ENCODE measurements at places on chromosomes 6 and 20.

DNA sequence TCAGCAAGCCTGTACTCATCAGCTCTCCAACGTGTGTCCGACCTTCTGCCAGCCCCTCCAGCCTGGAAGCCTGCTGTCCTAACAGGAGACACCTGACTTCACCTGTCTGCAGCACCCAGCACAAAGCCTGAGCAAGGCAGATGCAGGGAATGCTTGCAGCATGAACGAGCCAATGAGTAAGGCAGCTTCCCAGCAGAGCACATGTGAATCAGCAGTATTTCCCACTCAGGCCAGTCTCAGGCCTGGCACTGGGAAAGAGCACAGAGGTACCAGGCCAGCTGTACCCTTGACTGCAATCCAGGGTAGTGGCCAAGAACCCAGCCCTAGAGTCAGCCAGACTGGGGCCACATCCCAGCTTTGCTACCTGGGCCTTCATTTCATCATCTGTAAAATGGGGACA lies 120.8 kb downstream of the MAFB start:
- H3K27me3 ChIP-seq: no peaks in the 10 kb centered on the region
- no peak for DNase-seq
- no peak overlapping the region for H3K27ac ChIP-seq
- H3K36me3 ChIP-seq: no peaks in the 10 kb centered on the region
- peaks cover 18% of the 10 kb centered on the region for H3K4me1 ChIP-seq
- H3K4me3 ChIP-seq: no peak overlapping the region

GRCh38 chr6:40397287-40398033 lies 189.7 kb downstream of the LRFN2 start:
- H3K36me3 ChIP-seq: no peaks in the 10 kb centered on the region
- no peak overlapping the region for H3K4me3 ChIP-seq
- H3K27ac ChIP-seq: no peak overlapping the region
- no peaks in the 10 kb centered on the region for H3K4me1 ChIP-seq
- H3K27me3 ChIP-seq: no peaks in the 10 kb centered on the region

GRCh38 chr6:7417684-7418083 lies 28.1 kb downstream of the RIOK1 start:
- DNase-seq: no peak
- H3K36me3 ChIP-seq: no peaks in the 10 kb centered on the region
- H3K4me1 ChIP-seq: no peaks in the 10 kb centered on the region
- H3K27me3 ChIP-seq: no peaks in the 10 kb centered on the region

DNA sequence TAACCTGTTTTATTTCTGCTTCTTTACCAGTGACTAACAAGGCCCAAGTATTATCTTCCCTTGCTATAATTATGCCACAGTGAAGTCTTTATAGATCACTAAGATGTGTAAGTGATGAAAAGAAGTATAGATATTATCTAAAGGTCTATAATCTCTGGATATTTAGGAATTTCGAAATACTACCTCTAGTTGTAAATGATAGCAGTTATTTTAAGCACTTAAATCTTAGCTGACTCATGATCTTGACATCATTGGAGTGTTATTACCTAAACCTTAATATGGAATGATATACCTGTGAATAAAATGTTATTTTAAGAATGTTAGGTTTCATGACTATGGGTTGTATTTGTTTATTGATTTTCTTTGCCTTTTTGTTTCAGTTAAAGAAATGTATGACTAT lies 31.5 kb downstream of the CDC40 start:
- H3K4me3 ChIP-seq: no peak overlapping the region
- no peaks in the 10 kb centered on the region for H3K4me1 ChIP-seq
- no peaks in the 10 kb centered on the region for H3K27me3 ChIP-seq

DNA sequence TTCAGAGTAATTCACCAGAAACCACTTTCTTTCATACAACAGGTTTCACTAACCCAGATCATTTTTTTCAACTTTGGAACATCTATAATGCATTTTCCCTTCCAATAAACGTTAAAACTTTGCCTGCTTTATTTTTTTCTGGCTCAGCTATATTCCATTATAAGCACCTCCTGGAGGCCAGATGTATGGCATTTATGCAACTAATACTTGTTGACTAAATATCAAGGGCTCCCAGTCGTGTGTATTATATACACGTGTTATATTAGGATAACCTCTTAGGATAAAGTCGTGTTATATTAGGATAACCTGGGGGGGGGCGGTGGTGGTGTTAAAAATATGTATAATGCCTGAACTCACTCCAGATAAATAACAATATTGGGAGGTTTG lies 6.7 kb downstream of the OPN5 start:
- no peaks in the 10 kb centered on the region for H3K36me3 ChIP-seq
- no peaks in the 10 kb centered on the region for H3K27me3 ChIP-seq
- no peak for DNase-seq

GRCh38 chr6:9732056-9732455 lies 682.8 kb downstream of the TFAP2A start:
- no peaks in the 10 kb centered on the region for H3K4me1 ChIP-seq
- H3K27ac ChIP-seq: no peak overlapping the region
- no peak overlapping the region for H3K4me3 ChIP-seq
- no peaks in the 10 kb centered on the region for H3K27me3 ChIP-seq
- no peak for DNase-seq

GRCh38 chr6:104126315-104127005 lies 733.3 kb downstream of the HACE1 start:
- no peak for DNase-seq
- no peak overlapping the region for H3K4me3 ChIP-seq
- H3K27ac ChIP-seq: no peak overlapping the region
- H3K36me3 ChIP-seq: no peaks in the 10 kb centered on the region
- H3K27me3 ChIP-seq: no peaks in the 10 kb centered on the region

DNA sequence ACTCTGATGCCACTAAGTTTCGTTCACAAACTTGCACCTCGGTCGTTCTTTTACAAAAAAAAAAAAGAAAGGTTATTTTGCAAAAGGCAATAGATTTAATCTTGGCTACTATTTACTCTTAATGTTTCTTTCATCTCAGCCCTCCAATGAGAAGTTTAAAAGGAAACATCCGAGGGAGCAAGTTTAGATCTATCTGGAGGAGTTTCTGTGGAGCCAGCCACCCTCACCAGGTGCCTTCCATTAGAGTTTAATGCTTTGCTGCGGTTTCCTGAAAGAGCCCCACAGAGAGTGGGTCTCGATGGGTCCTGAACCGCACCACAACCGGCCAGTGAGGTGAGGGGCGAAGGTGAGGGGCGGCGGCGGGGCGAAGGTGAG lies 632 bp downstream of the PRKN start:
- H3K36me3 ChIP-seq: no peaks in the 10 kb centered on the region
- DNase-seq: no peak
- H3K4me1 ChIP-seq: peaks cover 11% of the 10 kb centered on the region
- peak overlapping the region; percentile 90 for H3K4me3 ChIP-seq
- peak overlapping the region; percentile 84 for H3K27ac ChIP-seq
